ENCODE measurements at places on chromosomes 1 and 21. TPM values are rescaled to one million over a fixed set of nuclear protein-coding genes. Genes with fewer than 3 reads are reported as not detected.

JAM2 gene
- total RNA-seq = 4.9 TPM

NECTIN4 gene
- total RNA-seq = not detected

ZNF683 gene
- total RNA-seq = not detected

SLC45A1 gene
- 2.3 TPM for total RNA-seq

RAD54L gene
- 0.28 TPM for total RNA-seq

KIRREL1 gene
- 47.2 TPM for total RNA-seq

UBE2U gene
- total RNA-seq = not detected

PCP4 gene
- 4.0 TPM for total RNA-seq

BNIPL gene
- 0.63 TPM for total RNA-seq

DONSON gene
- 5.0 TPM for total RNA-seq

RXFP4 gene
- total RNA-seq = not detected

IL19 gene
- total RNA-seq = not detected

TSPEAR gene
- total RNA-seq = 0.19 TPM

RIT1 gene
- total RNA-seq = 38.5 TPM

TTC22 gene
- total RNA-seq = 0.88 TPM

SPRR2E gene
- total RNA-seq = not detected

GBP3 gene
- total RNA-seq = 45.4 TPM
